ENCODE measurements at places on chromosomes 5 and 9.

DNA sequence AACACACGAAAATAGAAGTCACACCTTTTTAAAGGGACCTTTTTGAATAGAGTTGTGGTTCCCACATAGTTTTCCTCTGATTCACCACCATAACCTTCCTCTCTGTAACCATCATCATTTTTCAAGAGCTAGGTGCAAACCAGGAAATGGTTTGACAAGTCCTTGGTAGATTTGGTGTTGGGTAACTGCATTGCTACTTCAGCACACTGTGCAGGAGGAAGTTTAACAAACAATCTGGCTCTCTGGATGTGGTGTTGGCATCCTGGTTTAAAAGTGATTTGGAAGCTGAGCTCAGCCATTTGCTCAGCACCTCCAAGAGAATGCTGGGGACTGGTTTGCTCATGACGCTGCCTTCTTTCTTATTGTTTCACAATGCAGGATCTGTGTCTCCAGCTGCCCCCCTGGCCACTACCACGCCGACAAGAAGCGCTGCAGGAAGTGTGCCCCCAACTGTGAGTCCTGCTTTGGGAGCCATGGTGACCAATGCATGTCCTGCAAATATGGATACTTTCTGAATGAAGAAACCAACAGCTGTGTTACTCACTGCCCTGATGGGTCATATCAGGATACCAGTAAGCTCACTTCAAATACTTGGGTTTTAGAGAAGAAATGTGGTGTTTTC, 213.1 kb downstream of the RFK start:
- peak; percentile 73 for DNase-seq

DNA sequence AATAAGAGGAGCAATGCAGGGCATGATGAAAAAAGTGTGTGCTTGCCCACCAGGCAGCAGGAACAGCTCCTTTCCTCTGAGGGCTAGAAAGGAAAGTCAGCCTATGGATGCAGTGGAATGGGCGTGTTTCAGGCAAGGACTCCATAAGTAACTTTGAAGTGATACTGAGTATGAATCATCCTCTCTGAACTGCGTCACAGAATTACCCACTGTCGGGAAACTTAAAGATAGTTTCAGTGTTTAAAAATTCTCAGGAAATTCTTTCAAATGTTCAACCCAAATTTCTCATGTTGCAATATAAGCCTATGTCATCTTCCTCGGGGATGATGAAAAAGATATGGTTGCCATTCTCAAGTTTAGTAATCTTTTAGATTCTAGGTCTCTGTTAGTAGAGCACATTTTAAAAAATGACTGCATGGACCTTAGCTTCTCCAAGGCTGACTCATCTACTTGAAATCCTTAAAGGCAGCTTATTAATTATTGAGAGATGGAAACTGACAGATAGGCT, 27.7 kb downstream of the PTCD2 start:
- DNase-seq = peak; percentile 36

DNA sequence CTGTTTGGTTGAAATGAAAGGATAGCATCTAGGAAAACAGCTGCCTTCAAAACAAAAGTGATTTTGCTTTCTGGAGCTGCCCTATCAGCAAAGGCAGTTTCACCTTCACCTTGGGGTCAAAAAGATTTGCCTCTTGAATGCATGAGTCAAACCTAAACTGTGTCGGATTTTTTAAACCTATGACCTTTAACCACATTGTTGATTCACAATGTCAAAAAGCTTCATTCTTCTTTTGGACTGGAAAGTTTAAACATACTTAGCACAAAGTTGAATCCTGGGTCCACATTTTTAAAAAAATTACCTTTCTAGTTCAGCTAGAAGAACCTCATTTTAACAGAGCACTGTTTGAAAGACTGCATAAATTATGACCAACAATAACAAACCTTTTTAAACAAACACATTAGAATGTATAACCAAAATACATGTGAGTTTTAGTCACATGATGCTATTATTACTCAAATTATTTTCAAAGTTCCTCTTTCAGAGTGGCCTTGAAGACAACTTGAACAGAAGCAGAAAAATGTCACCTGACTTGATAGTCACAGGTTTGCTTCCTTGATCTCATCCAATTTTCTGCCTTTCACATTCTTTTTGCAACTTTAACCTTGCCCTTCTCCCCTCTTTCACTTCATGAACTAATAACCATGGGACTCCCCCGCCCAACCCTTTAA, 109.7 kb upstream of the LHFPL2 start:
- peak; percentile 51 for DNase-seq

GRCh38 chr9:130058887-130059286, 5.2 kb downstream of the GPR107 start:
- DNase-seq = no peak

- DNase-seq = peak; percentile 88
These were observed 324.3 kb upstream of the RORB start for GRCh38 chr9:74172874-74173273.

DNA sequence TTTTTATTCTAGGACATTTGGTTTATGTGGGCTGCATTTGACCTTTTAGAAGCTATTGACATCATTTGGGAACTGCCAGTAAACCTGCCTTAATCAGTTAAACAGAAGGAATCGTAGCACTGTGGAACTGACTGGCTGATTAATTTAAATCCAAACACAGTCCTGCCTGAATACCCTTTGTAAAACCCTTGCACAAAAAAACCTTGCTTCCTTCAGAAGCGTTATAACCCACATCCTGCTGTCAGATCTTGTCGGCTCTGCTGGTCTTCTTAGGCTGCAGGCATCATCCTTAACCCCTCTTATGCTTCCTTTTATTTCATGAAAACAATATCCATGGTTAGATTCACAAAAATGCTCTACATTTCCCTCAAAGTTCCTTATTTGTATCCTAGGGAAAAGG, 46.3 kb downstream of the PAM start:
- DNase-seq = peak; percentile 41

- DNase-seq = no peak
These were observed 33.4 kb downstream of the GDNF start for GRCh38 chr5:37806476-37806875.

DNA sequence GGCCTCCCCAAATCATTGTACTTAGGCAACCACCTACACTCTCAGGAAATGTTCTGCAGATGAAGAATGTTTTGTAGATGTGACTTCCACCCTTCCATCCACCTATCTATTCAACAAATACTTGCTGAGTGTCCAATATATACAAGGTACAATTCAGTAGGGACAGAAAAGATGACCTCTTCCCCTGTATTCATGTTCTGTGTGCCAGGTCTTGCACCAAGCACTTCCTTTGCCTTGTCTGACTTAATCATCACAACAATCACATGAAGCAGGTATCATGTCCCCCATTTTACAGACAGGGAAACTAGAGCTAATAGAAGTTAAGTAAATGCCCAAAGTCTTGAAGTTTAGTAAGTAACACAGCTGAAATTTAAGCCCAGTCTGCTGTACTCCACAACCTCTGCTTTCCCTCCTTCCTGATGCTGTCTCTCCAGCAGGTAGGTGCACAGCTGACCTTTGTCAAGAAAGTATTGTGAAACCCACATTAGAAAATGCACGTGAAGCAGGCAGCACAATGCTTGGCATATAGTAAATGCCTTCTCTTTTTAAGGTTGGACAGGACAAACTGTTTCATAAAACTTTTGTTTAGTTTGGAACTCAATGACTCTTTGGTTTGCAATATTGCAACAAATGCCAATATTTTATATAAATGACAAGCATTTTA, 296.5 kb downstream of the DEPDC1B start:
- DNase-seq = no peak
